ENCODE measurements at places on chromosomes 2 and 18. TPM values are rescaled to one million over a fixed set of nuclear protein-coding genes. Genes with fewer than 3 reads are reported as not detected.

- H3K27me3 ChIP-seq = no peaks in the 10 kb centered on the region
- peaks cover 61% of the 10 kb centered on the region for H3K4me1 ChIP-seq
- no peaks in the 10 kb centered on the region for H3K36me3 ChIP-seq
- H3K27ac ChIP-seq = peak overlapping the region; percentile 74
Observed at GRCh38 chr2:108634011-108634410, 85.3 kb upstream of the RANBP2 start.

DNA sequence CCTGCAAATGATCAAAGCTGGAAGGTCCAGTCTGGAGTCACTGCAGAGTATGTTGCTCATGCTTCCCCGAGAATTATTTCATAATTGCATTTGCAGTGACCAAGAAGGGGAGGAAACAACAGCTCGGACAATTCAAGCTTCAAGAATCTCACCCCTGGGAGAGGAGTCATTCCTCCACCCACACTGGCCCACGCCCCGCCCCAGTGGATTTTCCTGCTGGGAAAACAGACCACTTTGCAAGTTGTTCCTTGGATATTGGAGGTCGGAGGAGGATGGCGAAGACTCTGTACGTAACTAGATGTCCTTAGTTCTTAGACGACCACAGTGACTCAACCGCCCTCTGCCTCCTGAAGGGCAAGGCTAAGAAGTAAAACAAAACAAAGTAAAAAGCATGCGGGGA lies 159.4 kb downstream of the TPO start:
- no peaks in the 10 kb centered on the region for H3K27me3 ChIP-seq
- no peaks in the 10 kb centered on the region for H3K36me3 ChIP-seq
- H3K4me1 ChIP-seq = no peaks in the 10 kb centered on the region

- no peaks in the 10 kb centered on the region for H3K27me3 ChIP-seq
- H3K4me3 ChIP-seq = no peak overlapping the region
- H3K4me1 ChIP-seq = no peaks in the 10 kb centered on the region
- H3K27ac ChIP-seq = no peak overlapping the region
- no peaks in the 10 kb centered on the region for H3K36me3 ChIP-seq
Observed at GRCh38 chr2:12207491-12207890, 461.1 kb downstream of the LPIN1 start.

DNA sequence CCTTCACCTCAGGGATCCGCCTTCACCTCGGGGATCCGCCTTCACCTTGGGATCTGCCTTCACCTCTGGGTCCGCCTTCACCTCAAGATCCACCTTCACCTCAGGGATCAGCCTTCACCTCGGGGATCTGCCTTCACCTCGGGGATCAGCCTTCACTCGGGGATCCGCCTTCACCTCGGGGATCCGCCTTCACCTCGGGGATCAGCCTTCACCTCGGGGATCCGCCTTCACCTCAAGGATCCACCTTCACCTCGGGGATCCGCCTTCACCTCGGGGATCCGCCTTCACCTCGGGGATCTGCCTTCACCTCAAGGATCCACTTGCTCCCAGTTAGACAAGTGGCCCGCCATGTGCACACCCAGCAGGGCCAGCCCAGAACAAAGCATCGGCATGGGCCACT lies 7.3 kb downstream of the KIF1A start:
- no peak overlapping the region for H3K27ac ChIP-seq
- H3K4me1 ChIP-seq = no peaks in the 10 kb centered on the region
- no peak for DNase-seq
- no peak overlapping the region for H3K4me3 ChIP-seq

DNA sequence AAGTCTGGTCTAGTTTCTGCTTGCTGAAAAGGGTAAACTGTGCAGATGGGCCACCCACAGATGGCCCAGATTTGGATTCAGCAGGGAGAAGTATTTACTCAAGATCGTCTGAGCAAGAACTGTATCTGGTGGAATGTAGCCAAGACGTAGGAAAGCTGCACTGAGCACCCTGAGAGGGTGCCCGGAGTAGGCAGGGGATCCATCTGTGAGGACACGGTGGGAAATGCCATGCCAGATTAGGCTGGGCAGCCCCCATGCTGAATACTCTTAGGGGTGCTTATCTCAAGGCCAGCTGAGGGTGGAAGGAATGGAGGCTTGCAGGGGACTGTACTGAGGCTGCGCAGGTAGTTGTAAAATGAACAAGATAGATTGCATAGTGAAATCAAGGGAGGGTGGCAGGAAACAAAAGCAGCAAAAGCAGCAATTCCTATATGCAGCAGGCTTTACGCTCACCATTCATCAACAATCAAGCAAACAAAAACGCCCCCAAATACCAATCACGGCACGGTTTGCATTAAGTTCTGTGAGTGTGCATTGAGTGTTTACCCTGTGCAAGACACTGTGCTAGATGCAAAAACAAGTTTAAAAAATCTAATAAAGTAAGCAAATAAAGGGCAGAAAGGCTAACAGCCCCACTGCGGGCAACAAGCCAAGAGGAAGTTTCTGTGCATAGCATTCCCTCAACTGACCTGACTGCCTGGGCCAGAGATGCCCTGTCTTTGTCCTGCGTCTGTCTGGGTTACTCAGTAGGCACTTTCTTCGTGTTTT lies 32.2 kb upstream of the LPIN2 start:
- peaks cover 28% of the 10 kb centered on the region for H3K4me1 ChIP-seq
- H3K36me3 ChIP-seq = no peaks in the 10 kb centered on the region
- peak; percentile 63 for DNase-seq
- H3K27ac ChIP-seq = peak overlapping the region; percentile 68

GRCh38 chr2:25176541-25177181 lies 8.3 kb upstream of the POMC start:
- H3K4me1 ChIP-seq = no peaks in the 10 kb centered on the region
- no peak for DNase-seq
- no peaks in the 10 kb centered on the region for H3K27me3 ChIP-seq
- H3K36me3 ChIP-seq = no peaks in the 10 kb centered on the region
- H3K4me3 ChIP-seq = no peak overlapping the region
- H3K27ac ChIP-seq = no peak overlapping the region

DNA sequence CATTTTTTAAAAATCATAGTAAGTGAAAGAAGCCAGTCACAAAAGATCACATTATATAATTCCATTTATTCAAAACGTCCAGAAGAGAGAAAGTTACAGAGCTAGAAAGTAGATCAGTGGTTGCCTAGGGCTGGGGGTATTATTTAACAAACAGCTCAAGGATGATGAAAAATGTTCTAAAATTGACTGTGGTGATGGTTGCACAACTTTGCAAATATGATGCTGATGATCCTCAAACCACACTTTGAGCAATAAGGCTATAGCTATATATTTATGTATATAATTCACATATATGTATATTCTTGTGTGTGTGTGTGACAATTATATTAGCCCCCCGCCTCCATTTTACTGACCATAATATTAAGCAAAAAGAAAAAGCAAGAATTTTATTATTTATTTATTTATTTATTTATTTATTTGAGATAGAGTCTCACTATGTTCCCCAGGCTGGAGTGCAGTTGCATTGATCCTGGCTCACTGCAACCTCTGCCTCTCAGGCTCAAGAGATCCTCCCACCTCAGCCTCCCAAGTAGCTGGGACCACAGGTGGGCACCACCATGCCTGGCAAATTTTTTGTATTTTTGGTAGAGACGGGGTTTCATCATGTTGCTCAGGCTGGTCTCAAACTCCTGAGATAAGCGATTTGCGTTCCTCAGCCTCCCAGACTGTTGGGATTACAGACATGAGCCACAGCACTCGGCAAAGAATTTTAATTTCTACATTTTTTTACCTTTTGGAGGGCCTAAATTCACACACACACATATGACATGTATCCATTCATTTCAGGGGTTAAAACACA lies 1.9 kb downstream of the WDR12 start:
- H3K36me3 ChIP-seq = no peaks in the 10 kb centered on the region
- no peak overlapping the region for H3K4me3 ChIP-seq
- no peaks in the 10 kb centered on the region for H3K27me3 ChIP-seq
- DNase-seq = no peak
- no peak overlapping the region for H3K27ac ChIP-seq

GRCh38 chr2:157059036-157059435 lies 198.5 kb upstream of the GALNT5 start:
- H3K27me3 ChIP-seq = no peaks in the 10 kb centered on the region
- no peak overlapping the region for H3K27ac ChIP-seq
- DNase-seq = no peak
- no peaks in the 10 kb centered on the region for H3K4me1 ChIP-seq
- H3K4me3 ChIP-seq = no peak overlapping the region

GRCh38 chr18:67682516-67682915 lies 166.0 kb upstream of the DSEL start:
- H3K4me3 ChIP-seq = no peak overlapping the region
- no peaks in the 10 kb centered on the region for H3K4me1 ChIP-seq
- H3K36me3 ChIP-seq = no peaks in the 10 kb centered on the region
- H3K27ac ChIP-seq = no peak overlapping the region
- no peaks in the 10 kb centered on the region for H3K27me3 ChIP-seq

- no peak overlapping the region for H3K4me3 ChIP-seq
- H3K27me3 ChIP-seq = no peaks in the 10 kb centered on the region
- no peaks in the 10 kb centered on the region for H3K4me1 ChIP-seq
- no peak overlapping the region for H3K27ac ChIP-seq
Observed at GRCh38 chr2:62783679-62784078, 78.2 kb downstream of the EHBP1 start.

DNA sequence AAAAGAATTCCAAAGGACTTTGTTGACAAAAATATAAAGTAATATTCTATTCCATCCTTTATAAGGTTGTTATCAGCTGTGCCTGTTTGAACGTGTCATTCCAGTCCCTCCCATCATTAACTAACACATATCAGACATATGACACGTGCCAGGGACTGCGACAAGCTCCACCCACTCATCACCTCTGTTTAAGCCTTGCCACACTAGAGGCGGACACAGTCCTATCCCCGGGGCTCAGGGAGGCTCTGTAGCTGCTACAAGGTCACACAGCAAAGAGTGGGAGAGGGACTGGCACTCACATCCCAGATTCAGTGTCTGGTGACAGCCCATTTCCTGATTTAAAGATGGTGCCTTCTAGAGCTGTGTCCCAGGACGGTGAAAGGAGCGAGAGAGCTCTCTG lies 30.0 kb downstream of the TBC1D8 start:
- DNase-seq = peak; percentile 57
- H3K4me1 ChIP-seq = peaks cover 41% of the 10 kb centered on the region
- H3K36me3 ChIP-seq = no peaks in the 10 kb centered on the region
- no peaks in the 10 kb centered on the region for H3K27me3 ChIP-seq
- H3K4me3 ChIP-seq = no peak overlapping the region

GRCh38 chr2:200929334-200930249 lies 33.9 kb downstream of the ORC2 start:
- H3K4me3 ChIP-seq = no peak overlapping the region
- no peaks in the 10 kb centered on the region for H3K27me3 ChIP-seq
- no peaks in the 10 kb centered on the region for H3K4me1 ChIP-seq
- H3K27ac ChIP-seq = no peak overlapping the region
- no peak for DNase-seq

- no peaks in the 10 kb centered on the region for H3K36me3 ChIP-seq
- H3K4me1 ChIP-seq = no peaks in the 10 kb centered on the region
- H3K4me3 ChIP-seq = no peak overlapping the region
- no peak for DNase-seq
Observed at GRCh38 chr2:200417366-200417765, 92.5 kb downstream of the KCTD18 start.

- H3K4me3 ChIP-seq = no peak overlapping the region
- H3K4me1 ChIP-seq = peaks cover 10% of the 10 kb centered on the region
- no peaks in the 10 kb centered on the region for H3K27me3 ChIP-seq
- no peak for DNase-seq
Observed at GRCh38 chr18:59954241-59954640, 54.4 kb downstream of the PMAIP1 start.

- H3K27me3 ChIP-seq = no peaks in the 10 kb centered on the region
- H3K36me3 ChIP-seq = no peaks in the 10 kb centered on the region
- no peak overlapping the region for H3K27ac ChIP-seq
- no peaks in the 10 kb centered on the region for H3K4me1 ChIP-seq
- no peak overlapping the region for H3K4me3 ChIP-seq
- DNase-seq = no peak
Observed at GRCh38 chr2:71562518-71562917, 109.2 kb downstream of the DYSF start.

DNA sequence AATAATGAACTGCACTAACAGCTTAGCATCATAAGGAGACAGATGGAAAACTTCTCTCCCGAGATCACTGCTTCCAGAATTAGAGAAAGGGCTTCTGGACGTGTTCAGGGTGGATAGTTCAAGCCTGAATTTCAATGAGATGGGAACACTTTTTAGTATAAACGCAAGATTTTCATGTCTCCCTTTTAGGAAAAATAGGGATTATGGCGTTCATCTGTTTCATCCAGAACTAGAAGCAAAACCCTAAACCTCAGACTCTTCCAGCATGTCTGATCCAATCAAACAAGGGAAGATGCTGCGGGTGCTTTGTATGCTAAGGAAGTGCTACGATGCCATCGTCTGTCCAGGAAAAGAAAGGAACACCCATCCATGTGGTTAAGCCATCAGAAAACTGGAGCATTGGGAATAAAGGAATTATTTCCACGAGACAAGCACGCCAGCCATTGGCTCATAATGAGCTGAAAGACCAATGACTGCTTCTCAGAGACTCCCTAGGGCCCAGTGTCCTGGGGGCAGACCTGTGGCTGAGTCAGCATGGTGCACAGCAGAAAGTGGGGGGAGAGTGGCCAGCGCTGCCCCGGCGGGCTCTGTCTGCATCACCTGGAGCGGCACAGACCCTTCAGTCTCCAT lies 65.9 kb upstream of the AFF3 start:
- DNase-seq = no peak
- no peaks in the 10 kb centered on the region for H3K27me3 ChIP-seq
- no peak overlapping the region for H3K4me3 ChIP-seq
- no peaks in the 10 kb centered on the region for H3K36me3 ChIP-seq
- no peak overlapping the region for H3K27ac ChIP-seq

The GPC1 gene
- total RNA-seq = 71.4 TPM

The DYSF gene
- total RNA-seq = 2.8 TPM

The VWC2L gene
- 0.40 TPM for total RNA-seq
